Thoracic aorta (tissue), 2 donors: ENCODE measurements at places on chromosomes 7 and 10. TPM values are rescaled to one million over a fixed set of nuclear protein-coding genes. Genes with fewer than 3 reads are reported as not detected.
A peak's percentile ranks its signal among the peaks of the same experiment; 100 is the strongest.

- H3K4me3 ChIP-seq: no peak overlapping the region
- no peaks in the 10 kb centered on the region for H3K4me1 ChIP-seq
- no peak overlapping the region for H3K27ac ChIP-seq
Observed at GRCh38 chr7:29976673-29977415, 12.8 kb downstream of the SCRN1 start.

DNA sequence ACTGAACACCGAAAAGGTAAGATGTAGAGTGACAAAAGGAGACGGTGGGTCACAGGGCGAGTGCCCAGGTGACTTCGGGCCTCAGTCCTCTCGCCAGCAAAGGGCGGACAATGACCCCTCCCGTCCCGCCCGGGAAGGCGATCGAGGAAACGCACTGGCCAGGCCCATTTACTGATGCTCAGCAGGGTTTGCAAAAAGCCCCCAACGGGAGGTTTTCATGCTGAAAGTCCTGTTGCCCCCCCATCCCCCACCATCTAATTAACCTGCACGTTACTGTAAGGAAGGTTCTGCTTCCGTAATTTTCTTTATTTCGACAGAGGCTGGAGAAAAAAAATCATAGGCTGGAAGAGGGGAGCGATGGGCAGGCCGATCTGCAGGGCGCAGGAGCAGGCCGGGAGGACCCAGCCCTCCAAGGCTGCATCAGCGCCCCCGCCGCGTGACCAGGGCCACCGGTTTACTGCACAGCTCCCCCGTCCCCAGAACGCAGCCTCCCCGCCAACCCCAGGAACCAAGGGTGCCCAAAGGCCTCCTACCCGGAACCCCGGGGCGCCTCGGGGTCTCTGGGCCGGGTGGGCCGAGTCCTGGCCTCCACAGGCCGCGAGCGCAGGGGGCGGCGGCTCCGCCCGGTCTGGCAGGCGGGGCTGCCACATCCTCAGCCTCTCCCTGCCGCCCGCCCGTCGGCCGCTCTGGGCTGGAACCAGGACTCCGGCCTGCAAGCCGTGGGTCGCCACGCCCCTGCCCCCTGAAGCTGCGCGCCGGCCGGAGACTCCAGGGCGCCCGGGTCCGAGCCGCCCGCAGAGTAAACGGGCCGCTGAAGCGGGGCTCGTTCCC, 613 bp downstream of the OAT start:
- H3K27ac ChIP-seq: peak overlapping the region; percentile 95
- peak overlapping the region; percentile 93 for H3K4me3 ChIP-seq
- no peak for DNase-seq
- H3K4me1 ChIP-seq: peaks cover 45% of the 10 kb centered on the region

DNA sequence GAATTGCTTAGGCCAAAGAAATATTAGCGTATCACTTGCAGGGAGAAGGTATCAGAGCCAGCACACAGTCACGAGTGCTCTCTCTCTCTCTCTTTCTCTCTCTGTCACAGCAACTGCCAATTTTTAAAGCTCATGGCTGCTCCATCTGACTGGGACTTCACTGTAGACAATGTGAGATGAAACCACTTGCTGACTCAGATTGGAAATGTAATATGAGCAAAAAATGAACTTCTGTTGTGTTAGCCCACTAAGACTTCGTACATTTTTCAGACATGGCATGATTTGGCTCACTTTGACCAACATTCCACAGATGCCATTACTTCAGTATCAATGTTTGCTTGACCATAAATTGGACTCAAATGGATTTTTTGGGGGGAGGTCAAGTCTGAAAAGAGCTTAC, 68.1 kb downstream of the DGKB start:
- no peaks in the 10 kb centered on the region for H3K27me3 ChIP-seq
- no peak overlapping the region for H3K27ac ChIP-seq
- no peaks in the 10 kb centered on the region for H3K4me1 ChIP-seq
- DNase-seq: no peak
- no peak overlapping the region for H3K4me3 ChIP-seq
- H3K36me3 ChIP-seq: no peaks in the 10 kb centered on the region

DNA sequence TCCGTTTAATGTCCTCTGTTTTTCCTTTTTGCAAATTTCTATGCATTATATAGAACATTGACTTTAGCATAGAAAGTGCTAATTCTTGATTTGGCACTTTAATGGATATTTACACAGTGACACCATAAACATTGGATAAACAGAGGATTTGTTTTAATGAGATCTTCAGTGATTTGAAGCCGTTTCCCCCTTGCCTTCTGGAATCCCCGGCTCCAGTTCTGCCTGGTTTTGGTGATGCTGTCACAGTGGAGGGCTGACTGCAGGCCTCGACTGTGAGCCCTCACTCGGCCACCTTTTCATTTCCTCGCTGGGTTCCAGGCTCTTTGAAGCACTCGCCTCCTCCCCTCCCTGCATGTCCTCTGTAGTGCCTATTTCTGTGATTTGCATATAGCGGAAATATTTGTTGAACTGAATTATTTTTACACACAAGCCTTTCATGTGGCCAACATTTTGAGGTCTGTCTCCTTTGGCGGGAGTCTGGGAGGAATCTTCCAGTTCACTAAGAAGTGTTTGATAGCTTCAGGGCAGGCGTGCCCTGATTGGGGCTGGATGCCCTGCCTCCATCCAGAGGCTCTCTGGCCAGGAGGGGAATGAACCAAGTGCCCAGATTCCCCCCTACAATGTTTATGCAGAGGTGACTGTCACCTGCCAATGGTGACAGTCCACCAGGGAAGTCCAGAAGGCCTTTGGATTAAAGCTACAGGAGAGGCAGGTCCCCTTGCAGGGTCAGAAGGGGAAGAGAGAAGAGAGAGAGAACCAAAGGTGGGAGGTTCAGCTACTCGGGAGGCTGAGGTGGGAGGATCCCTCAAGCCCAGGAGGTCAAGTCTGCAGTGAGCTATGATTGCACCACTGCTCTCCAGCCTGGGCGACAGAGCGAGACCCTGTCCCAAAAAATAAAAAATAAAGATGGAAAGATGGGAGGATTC, 67.5 kb downstream of the CUX1 start:
- no peak for DNase-seq
- H3K27ac ChIP-seq: peak overlapping the region; percentile 79
- peaks cover 37% of the 10 kb centered on the region for H3K4me1 ChIP-seq
- no peaks in the 10 kb centered on the region for H3K27me3 ChIP-seq
- H3K4me3 ChIP-seq: no peak overlapping the region
- H3K36me3 ChIP-seq: no peaks in the 10 kb centered on the region

- peak overlapping the region; percentile 33 for H3K4me3 ChIP-seq
- H3K27me3 ChIP-seq: no peaks in the 10 kb centered on the region
- no peak for DNase-seq
- no peak overlapping the region for H3K27ac ChIP-seq
- peaks cover 4% of the 10 kb centered on the region for H3K4me1 ChIP-seq
Observed at GRCh38 chr10:97407211-97407951, 6.2 kb upstream of the RRP12 start.

DNA sequence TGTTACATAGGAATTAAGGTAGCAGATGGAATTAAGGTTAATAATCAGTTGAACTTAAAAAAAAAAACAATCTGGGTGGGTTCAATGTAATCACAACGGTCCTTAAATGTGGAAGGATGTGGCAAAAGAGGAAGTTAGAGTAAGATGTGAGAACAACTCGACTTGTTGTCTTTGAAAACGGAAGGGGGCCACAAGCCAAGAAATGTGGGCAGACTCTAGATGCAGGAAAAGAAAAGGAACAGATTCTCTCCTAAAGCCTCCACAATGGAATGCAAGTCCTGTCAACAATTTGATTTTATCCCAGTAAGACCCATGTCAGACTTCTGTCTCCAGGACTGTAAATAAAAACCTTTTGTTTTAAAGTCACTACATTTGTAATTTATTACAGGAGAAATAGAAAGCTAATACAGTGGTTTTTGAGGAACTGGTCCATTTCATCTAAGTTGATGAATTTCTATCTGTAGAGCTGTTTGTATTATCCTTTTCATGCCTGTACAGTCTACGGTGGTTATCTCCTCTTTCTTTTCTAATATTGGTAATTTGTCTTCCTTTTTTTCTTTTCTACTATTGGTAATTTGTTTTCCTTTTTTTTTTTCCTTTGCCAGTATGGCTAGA, 8.6 kb downstream of the MCMBP start:
- no peaks in the 10 kb centered on the region for H3K27me3 ChIP-seq
- no peak for DNase-seq
- peaks cover 3% of the 10 kb centered on the region for H3K4me1 ChIP-seq
- H3K36me3 ChIP-seq: no peaks in the 10 kb centered on the region
- no peak overlapping the region for H3K27ac ChIP-seq
- H3K4me3 ChIP-seq: no peak overlapping the region

DNA sequence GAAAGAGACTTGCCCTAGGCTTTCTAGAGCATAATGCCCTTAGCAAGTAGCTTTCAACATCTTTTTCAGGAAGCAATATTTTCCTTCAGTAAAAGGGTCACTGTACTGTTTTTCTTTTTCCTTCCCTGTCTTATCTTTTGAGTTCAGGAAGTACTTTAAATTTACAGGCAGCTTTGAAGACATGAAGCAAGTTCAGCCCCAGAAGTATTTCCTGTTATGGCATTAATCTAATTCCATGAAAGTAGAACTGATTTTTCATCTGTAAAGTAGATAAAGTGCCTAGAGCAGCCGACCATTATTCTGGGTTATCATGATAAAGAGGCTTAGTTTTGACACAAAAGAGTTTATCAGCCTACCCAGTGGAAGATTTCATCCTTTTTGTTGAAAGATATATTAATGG, 288.2 kb downstream of the ADK start:
- H3K27me3 ChIP-seq: no peaks in the 10 kb centered on the region
- no peak overlapping the region for H3K27ac ChIP-seq
- H3K4me3 ChIP-seq: no peak overlapping the region
- DNase-seq: no peak

- H3K27me3 ChIP-seq: no peaks in the 10 kb centered on the region
- no peaks in the 10 kb centered on the region for H3K36me3 ChIP-seq
- peak overlapping the region; percentile 77 for H3K27ac ChIP-seq
Observed at GRCh38 chr7:70696201-70696754, 435.7 kb upstream of the GALNT17 start.

DNA sequence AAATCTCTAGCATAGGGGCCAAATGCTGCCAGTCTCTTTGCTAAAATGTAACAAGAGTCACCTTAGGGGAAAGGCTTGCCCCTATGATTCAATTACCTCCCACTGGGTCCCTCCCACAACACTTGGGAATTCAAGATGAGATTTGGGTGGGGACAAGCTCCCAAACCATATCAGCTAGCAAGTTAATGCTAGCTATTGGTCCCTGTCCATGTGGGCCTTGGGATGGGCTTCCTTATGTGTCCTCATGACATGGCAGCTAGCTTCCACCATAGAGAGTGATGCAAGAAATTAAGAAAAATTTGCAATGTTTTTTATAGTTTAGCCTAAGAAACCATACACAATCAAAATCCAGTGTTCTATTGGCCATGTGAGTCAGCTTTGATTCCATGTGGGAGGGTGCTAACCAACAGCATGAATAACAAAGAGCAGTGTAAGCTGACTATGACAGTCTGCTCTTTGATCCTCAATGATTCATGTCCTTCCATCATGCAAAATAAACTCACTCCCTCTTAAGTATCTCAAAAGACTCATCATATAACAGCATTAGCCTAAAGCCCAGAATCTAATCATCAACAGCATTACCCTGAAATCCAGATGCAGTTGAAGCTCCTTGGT, 21.7 kb upstream of the ZNF365 start:
- H3K4me1 ChIP-seq: no peaks in the 10 kb centered on the region
- H3K27ac ChIP-seq: no peak overlapping the region
- H3K27me3 ChIP-seq: no peaks in the 10 kb centered on the region
- H3K4me3 ChIP-seq: no peak overlapping the region
- H3K36me3 ChIP-seq: no peaks in the 10 kb centered on the region

DNA sequence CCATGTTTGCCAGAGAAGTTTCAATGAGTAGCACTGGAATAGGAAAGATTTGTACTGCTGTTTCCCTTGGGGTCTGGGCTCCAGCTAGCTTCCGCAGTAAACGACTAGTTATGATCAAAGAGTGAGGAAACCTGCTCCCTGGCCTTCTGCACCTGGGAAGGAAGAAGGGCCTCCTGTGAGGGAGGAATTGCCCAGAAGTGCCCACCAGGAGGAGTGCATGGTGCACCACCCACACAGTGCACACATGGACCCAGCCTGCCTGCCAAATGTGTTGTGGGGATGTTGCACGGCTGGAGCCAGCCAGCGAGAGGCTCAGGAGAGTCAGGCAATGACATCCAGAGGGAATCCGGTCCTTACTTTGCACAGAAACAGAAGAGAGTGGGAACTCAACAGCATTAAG, 27.0 kb upstream of the FAM107B start:
- H3K27me3 ChIP-seq: no peaks in the 10 kb centered on the region
- no peak for DNase-seq
- no peak overlapping the region for H3K4me3 ChIP-seq

- no peak overlapping the region for H3K27ac ChIP-seq
- no peaks in the 10 kb centered on the region for H3K36me3 ChIP-seq
- no peaks in the 10 kb centered on the region for H3K27me3 ChIP-seq
- DNase-seq: no peak
- H3K4me3 ChIP-seq: no peak overlapping the region
Observed at GRCh38 chr7:139117599-139118233, 8.2 kb upstream of the ZC3HAV1 start.

GRCh38 chr10:132362151-132362611, 30.2 kb downstream of the LRRC27 start:
- H3K4me1 ChIP-seq: no peaks in the 10 kb centered on the region
- no peak overlapping the region for H3K27ac ChIP-seq
- H3K4me3 ChIP-seq: no peak overlapping the region
- DNase-seq: no peak

- no peaks in the 10 kb centered on the region for H3K36me3 ChIP-seq
- no peak for DNase-seq
- H3K27me3 ChIP-seq: no peaks in the 10 kb centered on the region
- H3K4me3 ChIP-seq: no peak overlapping the region
Observed at GRCh38 chr10:27341001-27341400, 100.4 kb upstream of the ACBD5 start.

GRCh38 chr7:122546496-122546895, 152.4 kb downstream of the RNF133 start:
- no peaks in the 10 kb centered on the region for H3K36me3 ChIP-seq
- no peak overlapping the region for H3K4me3 ChIP-seq
- H3K27ac ChIP-seq: no peak overlapping the region
- no peaks in the 10 kb centered on the region for H3K27me3 ChIP-seq
- no peak for DNase-seq

DYDC2 gene
- total RNA-seq: not detected

OPN4 gene
- total RNA-seq: not detected
